Stimulated activated CD4-positive, alpha-beta T cell treated with anti-CD3 and anti-CD28 coated beads, Interleukin-15, amount 100 ng/mL, for 1 hour (primary cell): ENCODE measurements at places on chromosomes 4 and X.

GRCh38 chrX:10676235-10676957 lies 56.0 kb upstream of the MID1 start:
- no peak for DNase-seq

GRCh38 chrX:70444946-70445656 lies 466 bp downstream of the DLG3 start:
- DNase-seq, result no peak

DNA sequence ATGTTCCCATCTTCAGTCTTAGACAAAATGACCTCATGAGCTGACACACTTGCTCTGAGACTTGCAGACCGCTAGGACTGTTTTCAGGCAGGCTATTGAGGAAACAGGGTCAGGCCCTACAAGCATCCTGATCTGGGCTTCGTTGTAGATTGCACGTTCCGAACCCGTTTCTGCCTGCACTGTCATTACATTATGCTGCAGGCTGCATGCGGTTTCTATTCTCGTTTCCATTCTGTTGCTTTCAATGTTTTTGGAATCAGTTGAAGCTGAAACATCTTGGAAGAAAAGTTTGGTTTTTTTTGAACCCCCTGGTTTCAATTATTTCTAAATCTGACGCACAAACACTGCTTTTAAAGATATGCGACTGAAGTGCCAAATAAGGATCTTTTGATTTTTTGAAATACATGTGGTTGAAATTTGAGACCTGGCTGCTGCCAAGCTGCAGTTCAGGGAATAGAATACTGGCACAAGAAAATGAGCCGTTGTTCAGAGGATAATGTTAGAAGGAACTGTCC lies 716.1 kb upstream of the INTU start:
- DNase-seq, result no peak

DNA sequence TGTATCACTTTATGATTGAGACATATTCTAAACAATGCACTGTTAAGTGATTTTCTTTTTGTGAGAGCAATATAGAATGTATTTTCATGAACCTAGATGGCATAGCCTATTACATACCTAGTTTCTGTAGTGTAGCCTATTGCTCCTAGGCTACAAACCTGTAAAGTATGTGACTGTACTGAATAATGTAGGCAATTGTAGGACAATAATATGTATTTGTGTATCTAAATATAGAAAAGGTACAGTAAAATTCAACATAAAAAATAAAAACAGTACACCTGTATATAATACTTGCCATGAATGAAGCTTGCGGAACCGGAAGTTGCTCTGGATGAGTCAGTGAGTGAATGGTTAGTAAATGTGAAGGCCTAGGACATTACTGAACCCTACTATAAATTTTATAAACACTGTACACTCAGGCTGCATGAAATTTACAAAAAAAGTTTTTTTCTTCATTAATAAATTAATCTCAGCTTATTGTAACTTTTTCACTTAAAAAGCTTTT lies 106.7 kb downstream of the VSIG4 start:
- DNase-seq, result no peak

GRCh38 chr4:109301651-109302360 lies 652 bp downstream of the COL25A1 start:
- no peak for DNase-seq

DNA sequence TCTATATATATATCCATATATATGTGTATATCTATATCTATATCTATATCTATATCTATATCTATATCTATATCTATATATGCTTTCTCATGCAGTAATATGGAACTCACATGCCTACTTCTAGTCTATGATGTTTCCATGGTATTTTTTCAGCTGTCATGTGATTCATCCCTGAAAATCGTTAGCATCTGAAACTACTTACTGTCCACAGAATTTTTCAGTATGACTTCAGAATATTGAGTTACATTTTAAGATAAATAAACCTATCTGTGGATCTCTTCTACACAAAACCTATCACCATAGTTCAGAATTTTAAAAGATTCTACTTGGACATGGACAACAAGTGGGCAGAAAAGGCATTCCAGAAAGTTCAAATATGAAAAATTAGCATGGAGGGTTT lies 855.1 kb upstream of the INTU start:
- no peak for DNase-seq

DNA sequence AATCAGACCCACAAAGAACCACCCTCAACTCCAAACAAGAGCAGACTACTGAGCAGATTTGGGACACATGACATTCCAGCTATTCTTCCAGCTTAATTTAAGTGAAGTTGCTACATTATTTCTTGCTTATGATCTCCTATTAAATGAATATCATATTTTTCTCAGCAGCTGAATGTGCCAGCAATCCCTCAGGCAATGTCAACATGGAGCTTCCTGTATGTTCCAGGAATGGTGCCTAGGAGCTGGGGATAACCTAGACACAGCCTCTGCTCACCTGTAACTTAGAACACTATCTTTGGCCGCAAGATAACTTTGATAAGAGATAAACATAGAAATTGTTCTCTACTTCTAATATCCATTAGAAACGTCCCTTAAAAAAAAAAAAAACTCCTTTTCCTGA lies 274.4 kb upstream of the RASGEF1B start:
- no peak for DNase-seq

DNA sequence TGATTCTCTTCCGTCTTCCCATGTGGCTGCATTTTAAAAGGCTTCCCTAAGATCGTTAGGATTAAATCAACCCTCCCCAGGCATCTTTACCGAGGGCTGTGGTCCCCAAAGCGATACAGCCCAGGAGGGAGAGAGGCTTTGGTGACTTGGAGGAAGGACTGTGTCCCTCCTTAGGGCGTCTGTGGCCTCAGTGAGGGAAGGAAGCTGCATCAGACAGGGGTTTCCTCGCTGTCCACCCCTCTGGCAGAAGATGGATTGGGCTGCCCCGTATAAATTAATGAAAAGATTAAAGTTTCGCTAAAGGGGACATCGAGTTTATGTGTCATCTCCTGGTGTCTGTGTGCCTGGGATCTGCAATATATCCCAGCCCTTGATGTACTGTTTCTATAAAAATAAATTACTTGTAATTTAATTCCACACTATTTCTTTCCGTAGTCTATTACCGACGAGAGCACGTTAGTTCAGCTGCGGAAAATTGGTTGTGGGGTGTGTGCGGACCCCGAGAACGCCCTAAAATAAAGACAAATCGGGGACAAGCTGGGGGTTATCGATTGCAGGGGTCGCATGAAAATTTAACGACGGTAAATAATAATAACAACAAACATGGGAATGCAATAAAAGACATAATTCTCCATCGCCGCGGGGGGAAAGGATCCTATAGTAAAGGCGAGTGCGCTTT lies 6.5 kb downstream of the SHOX start:
- no peak for DNase-seq

- no peak for DNase-seq
These were observed 102.3 kb downstream of the LARP1B start for GRCh38 chr4:128163177-128164117.

DNA sequence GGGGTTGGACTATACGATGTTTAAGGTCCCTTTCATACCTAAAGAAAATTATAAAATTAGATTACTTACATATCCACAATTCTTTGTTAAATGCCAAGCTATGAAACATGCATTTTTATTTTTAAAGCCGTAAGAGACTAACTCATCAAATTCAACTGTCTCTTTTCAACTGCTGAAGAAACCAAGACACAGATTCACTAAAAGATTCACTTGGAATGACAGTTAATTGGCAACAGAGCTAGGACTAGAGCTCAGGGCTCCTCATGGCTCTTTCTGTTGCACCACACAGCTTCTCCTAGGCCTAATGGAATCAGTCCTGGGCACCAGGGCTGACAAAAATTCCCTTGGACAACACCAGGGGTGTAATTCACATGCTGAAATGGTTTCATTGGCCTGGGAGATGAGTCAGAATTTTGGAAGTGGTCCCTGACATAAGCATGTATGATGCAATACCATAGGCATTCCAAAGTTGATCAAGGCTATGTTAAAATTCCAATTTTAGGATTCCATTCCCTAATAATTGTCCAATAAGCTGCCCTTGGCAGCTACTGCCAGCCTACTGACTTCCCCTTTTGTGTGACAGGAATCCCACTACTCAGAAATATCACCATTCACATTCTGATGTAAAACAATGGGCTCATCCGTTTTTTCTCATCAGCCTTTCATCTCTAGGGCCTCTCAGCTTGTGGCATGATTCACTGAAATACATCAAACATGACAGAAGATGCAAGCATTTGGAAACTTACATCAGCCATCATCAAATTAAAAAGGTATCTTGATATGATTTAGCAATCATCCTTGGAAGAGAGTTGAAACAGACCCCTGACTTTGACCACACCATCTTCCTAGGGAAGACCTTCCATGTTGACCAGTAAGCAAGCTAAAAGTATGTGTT lies 54.2 kb downstream of the PLAC1 start:
- no peak for DNase-seq

GRCh38 chr4:4761128-4761982 lies 98.1 kb upstream of the MSX1 start:
- no peak for DNase-seq

DNA sequence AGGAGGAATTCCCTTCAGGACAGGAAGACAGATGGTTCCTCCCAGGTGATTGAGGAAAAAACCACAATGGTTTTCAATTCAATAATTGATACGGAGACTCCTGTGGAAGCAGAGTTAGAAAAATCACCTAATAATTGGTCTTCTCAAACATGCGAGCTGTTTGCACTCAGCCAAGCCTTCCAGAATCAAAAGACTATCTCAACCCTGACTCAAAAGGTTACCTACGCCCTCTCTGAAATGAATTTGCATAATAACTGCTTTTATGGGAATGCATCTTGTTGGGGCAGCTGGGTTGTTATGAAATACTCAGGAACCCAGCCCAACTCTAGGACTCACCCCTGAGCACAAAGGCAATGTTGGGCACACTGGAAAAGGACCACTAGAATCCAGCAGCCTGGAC lies 66.9 kb upstream of the ARSJ start:
- DNase-seq, result no peak

- DNase-seq, result no peak
These were observed 77.7 kb downstream of the CC2D2A start for GRCh38 chr4:15547392-15547791.

DNA sequence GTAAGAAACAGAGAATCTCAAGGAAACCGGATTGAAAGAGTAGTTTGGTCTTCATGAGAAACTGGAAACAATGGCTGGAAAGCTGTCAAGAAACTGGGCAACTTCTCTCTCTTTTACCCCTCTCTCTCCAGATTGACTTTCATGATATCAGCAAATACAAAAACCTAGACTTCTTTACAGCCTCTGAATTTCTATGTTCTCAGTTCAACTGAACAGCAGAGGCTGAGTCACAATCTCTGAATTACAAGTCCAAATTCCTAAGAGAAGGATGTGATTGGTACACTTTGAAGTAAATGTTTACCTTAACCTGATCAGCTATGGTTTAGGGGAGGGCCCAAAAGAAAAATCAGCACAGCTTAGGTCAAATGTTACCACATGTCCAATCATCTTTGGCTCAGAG lies 974.9 kb downstream of the RPA4 start:
- DNase-seq, result no peak

GRCh38 chr4:55215087-55215486 lies 89.7 kb upstream of the KDR start:
- no peak for DNase-seq

DNA sequence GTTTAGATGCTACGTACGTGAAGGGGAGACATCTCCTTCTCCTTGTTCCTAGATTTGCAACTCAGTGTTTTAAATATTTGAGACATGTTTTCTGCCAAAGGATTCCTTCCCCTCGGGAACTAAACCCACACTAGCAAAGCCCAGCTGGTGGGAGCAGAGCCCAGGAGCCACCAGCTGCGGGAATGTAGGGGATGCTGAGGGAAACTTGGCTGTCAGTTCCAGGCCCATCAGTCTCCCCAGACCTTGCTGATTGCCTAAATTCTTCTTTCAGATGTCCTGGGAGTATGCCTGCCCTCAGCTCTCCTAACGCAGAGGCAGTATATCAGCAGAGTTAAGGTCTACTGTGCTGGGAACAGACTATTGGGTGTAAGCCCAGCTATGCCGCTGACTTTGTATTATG lies 630.0 kb upstream of the TENM3 start:
- DNase-seq, result no peak

DNA sequence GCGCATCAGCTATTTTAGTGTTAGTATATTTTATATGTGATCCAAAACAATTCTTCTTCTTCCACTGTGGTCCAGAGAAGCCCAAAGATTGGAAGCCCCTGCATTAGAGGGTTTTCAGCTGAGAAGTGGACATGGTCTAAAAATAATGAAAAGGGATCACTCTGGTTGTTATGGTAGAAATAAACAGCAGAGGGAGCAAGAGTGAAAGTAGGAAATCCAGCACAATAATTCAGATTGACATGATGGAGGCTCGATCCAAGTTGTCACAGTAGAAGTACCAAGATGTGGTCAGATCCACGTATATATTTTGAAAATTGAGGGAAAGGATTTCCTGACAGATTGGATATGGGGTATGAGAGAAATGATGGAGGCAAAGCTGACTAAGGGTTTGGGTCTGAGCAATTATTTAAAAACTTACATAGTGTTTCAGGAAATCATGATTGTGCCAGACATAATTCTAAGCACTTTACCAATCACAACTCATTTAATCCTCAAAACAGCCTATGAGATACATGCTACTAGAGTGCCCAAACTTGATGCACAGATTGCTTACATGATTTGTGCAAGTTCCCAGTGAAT lies 17.0 kb upstream of the TMEM144 start:
- no peak for DNase-seq

DNA sequence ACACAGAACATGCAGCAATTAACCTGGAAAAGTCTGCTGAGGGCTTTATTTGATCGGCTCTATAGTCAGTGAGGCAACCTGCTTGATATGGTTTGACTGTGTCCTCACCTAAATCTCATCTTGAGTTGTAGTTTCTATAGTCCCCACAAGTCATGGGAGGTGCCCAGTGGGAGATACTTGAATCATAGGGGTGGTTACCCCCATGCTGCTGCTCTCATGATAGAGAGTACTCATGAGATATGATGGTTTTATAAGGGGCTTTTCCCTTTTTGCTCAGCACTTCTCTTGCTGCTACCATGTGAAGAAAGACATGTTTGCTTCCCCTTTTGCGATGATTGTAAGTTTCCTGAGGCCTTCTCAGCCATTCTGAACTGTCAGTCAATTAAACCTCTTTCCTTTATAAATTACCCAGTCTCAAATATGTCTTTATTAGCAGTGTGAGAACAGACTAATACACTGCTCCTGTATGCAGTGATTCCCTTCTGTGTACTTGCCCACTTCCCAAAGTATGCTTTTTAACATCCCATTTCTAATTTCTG lies 78.2 kb downstream of the NPFFR2 start:
- no peak for DNase-seq

DNA sequence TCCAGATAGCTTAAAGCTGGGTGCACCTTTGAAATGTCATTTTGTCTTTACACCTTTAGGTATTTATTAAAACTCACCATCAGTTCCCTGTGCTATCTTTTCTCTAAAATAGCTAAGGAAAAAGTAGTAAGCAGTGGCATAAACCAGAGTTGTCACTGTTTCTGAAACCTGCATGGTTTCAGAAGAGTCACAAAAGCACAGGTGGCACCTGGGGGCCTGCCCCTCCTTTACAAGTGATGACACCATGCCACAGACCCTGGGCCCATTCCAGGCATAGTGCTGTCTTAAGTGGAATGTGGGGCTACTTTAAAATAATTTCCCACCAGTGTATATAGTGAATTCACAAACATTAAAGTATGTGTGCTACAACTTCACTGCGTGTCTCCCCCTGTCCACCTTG lies 47.8 kb downstream of the DCUN1D4 start:
- no peak for DNase-seq

- no peak for DNase-seq
These were observed 129.0 kb downstream of the DCTD start for GRCh38 chr4:182788201-182788600.

GRCh38 chrX:112866175-112866574 lies 25.5 kb upstream of the AMOT start:
- no peak for DNase-seq

GRCh38 chr4:2907706-2908293 lies 55.4 kb downstream of the NOP14 start:
- no peak for DNase-seq
